ENCODE measurements at places on chromosomes 11 and 22.

DNA sequence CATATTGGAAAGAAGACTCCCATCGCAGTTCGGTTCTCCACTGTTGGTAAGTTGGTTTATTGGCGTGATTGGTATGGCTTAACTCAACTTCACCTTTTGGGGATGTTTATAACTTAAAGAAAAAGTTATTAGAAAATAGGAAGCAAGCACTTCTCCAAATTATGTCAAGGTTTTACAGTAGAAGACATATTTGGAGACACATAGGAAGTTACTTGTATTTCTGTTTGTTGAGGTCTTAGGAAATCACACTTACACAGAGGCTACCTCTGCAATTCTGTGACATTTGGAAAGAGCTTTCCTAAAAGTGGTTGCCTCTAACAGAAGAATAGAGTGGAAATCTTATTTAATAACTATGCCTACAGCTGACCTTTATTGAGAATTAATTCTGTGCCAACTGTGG lies 12.3 kb downstream of the CAT start:
- DNase-seq: no peak

DNA sequence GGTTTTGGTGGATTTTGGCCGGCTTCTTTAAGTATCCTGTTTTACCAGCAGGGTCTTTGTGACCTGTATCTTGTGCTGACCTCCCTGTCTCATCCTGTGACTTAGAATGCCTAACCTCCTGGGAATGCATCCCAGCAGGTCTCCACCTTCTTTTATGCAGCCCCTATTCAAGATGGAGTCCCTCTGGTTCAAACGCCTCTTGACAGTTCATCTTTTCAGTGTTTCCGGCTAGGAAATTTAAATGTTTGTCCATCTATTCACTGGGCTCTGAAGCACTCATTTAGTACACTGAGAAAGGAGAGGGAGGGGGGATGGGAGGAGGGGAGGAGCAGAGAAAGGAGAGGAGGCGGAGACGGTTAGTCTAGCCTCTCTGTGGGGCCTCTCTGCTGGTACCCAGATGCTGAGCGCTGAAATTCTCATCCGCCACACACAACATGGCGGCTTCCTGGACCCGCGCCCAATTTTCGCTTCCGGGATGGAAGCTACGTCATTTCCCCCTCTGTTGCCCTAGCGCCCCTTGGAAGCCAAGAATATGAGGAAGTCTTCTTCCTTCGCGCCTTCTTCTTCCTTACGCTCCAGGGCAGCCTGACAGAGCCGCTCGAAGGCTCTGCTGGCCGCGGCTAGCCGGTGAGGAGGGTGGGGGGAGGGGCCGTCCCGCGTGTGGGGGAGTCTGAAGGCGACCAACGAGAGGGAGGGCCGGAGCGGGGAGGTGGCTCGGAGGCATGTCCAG lies 69.0 kb upstream of the SYT13 start:
- DNase-seq: no peak

DNA sequence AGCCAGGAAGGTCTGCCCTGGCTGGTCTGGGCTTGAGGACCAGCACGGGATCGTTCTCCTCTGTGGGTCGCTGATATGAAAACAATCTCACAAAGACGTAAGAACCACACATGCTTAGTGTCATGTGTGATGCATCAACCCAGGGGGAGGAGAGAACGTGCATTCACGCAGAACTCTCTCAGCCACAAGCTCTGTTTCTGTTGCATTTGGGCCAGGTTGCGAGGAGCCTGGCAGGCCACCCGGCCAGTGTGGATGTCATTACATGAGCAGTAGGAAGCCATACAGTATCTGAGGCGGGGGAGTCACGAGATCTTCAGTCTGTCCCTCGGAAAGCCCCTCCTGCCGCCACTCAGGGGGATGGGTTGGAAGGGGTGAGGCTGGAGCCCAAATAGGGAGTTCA lies 53.1 kb upstream of the KCNQ1OT1 start:
- DNase-seq: no peak

DNA sequence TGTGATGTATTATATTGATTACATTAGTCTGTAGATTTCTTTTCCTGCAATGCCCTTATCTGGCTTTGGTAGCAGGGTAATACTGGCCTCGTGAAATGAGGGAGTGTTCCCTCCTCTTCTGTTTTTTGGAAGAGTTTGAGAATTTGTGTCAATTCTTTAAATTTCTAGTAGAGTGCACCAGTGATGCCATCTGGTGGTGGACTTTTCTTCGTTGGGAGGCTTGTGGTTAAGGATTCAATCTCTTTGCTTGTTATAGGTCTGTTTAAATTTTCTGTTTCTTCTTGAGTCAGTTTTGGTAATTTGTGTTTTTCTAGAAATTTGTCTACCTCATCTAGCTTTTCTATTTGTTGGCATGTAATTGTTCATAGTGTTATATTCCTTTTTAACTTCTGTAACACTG lies 18.9 kb downstream of the SHANK3 start:
- no peak for DNase-seq

- no peak for DNase-seq
These were observed 12.3 kb downstream of the SLC16A8 start for GRCh38 chr22:38071421-38072321.

DNA sequence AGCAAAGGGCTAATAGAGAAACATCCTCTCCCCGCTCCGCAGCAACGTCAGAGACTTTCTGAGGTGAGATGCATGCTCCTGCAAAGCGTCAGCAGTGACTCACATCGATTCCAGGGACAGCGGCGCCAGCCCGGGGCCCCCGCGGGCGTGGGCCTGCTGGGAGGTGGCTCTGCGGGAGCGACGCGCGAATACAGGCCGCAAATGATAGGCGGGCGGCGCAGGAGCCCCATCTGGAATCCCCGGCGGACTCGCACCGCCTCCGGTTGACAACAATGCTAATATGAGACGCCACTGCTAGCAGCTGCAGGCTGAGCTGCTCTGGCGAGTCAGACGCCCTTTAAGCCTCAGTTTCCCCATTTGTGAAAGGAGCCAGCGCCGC lies 557 bp downstream of the RANGAP1 start:
- no peak for DNase-seq

GRCh38 chr11:358129-358800 lies 11.0 kb upstream of the B4GALNT4 start:
- DNase-seq: no peak

DNA sequence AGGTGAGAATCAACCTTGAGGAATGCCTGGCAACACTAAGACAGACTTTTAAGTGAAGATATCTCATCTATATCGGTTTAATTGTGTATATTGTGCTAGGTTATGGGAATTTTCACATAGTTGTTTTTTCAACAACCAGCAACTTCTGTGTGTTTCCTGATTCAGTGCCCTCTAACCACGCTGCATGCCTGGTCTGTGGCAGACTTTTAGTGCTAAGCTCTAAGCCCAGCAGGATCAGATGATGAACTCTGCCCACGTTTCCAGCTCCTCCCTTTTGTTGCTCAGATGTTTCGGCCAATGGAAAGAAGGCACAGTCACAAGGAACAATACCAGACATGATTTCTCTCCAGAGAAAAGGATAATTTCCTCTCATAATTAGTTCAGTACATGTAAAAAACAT lies 1.4 kb upstream of the VWA5A start:
- no peak for DNase-seq

- DNase-seq: no peak
These were observed 94.9 kb downstream of the ETS1 start for GRCh38 chr11:128492461-128492860.

GRCh38 chr22:36330655-36331305 lies 57.0 kb downstream of the MYH9 start:
- DNase-seq: no peak

DNA sequence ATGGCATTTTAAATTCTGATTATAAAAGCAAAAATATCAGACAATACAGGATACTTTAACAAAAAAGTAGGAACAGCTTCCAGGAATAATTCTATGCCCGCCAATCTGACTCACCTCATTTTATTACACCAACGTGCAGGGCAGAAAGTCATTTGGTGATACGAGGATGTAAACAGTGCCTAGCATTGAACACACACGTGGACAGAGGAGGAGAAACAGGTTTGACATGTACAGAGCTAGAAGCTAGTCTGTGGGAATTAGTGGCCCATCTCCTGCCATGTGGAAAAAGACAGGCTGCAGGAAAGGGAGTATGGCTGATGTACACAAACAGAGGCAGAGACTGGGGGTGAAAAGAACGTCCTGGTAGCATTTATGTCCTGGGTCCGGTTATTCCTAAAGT lies 9.0 kb upstream of the SPINDOC start:
- DNase-seq: no peak
